ENCODE measurements at places on chromosomes 1 and 21.
A peak's percentile ranks its signal among the peaks of the same experiment; 100 is the strongest.

GRCh38 chr1:184567637-184568036 is 180.8 kb downstream of the C1orf21 start:
- no peak for DNase-seq

- DNase-seq: peak; percentile 93
These were observed 7.8 kb downstream of the KCNJ10 start for GRCh38 chr1:160062230-160062532.

DNA sequence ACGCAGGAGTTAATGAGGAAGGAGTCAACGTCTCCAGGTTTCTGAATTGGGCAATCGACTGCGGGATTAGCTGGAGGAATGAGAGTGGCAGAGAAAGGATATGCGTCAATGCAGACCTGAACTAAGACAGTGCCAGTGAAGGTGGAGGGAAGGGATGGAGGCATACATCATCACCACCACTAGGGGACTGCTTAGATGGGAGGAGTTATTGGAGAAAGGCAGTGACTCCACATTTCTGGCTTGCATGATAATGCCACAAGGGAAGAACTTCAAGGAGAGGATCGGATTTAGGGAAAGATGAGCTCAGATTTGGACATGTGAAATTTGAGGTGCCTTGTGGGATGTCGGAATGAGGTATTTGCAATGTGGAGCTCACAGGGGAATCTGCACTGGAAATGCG is 17.5 kb downstream of the VASH2 start:
- no peak for DNase-seq

DNA sequence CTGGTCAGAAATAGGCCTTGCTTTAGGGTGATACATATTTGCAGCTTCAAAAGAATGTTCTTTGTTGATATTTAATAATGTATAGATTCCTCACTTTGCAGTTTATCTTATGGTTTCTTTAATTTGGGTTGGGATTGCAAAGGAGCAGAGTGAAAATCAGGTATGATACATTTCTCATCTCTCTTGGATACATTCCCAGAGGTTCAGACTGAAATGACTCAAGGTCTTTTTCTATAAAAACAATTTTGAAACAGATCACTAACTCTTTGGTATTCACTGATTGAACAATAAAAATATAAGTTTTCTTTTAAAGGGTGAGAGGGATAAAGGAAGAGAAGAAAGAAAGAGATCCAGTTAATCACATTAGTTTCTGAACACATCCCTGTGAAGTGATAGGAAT is 606.5 kb upstream of the CAMK1G start:
- DNase-seq: no peak

- DNase-seq: no peak
These were observed 27.9 kb downstream of the MRPL37 start for GRCh38 chr1:54227891-54228310.

DNA sequence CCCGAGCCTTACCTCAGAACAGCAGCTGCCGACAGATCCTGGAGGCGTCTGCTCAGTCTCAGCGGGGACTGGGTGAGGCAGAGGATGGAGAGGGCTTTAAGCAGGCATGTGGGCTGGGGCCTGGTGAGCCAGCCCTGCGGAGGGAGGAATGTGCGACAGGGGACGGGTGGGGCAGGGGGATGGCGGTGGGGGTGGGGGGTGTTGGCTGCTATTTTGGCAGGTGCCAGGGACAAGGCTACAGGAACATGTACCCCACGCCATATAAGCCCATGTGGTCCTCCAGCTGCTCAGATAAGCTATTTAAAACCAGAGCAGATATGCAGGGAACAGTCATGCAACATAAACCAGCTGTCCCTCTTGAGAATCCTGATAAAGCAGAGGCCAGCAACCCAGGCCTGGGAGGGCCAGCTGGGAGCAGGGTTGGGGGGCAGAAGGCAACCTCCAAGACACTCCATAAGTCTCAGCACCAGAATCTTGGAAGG is at the start of gene TNNT2:
Gene TNNT2 (minus strand): TSS at position 70 of the 482 bp plus-strand sequence. CDS start 4,426 bp downstream, outside the sequence.
- peak; percentile 48 for DNase-seq

- no peak for DNase-seq
These were observed 14.3 kb upstream of the OLIG2 start for GRCh38 chr21:33011462-33011861.

GRCh38 chr1:226363801-226364513 is 43.9 kb downstream of the PARP1 start:
- DNase-seq: no peak

GRCh38 chr1:165795894-165796293 is 27.2 kb upstream of the TMCO1 start:
- no peak for DNase-seq

GRCh38 chr1:60227601-60228000 is 154.0 kb upstream of the C1orf87 start:
- DNase-seq: no peak

- DNase-seq: no peak
These were observed 96.9 kb downstream of the NEK7 start for GRCh38 chr1:198253668-198254067.

DNA sequence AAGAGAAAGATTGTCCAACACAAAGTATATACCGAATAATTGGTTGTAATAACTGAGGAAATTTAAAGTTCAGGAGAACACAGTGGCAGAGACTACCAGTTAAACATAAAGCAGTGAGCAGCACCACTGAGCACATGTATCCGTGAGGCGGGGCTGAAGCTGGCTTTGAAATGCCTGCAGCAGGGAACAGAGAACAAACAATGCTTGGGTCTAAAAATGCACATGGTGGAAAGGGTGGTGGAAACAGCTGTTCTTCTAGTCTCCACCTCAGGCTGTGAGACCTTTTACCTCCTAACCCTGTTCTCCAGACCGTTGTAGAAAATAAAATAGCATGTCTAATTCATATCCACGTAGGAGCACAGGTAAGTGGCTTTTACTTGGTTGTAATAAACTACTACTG is 7.7 kb upstream of the GNG4 start:
- no peak for DNase-seq

GRCh38 chr1:118960026-118960561 is 28.0 kb downstream of the TBX15 start:
- no peak for DNase-seq

DNA sequence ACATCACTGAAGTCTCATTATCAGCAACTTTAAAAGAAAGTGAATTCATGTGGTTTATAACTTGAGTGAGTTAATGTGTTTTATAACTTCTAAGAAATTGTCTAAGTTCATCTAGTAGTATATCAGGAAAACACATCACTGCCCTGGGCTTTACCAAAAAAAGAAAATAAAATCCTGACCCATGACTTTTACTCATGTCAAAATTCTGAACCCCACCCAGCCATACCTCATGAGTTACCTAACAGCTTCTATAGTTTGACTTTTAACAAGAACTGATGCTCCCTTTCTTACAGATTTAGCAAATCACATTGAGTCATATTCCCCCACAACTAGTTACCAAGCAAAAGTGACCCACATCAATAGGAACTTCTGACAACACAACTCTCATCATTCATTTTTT is 57.4 kb downstream of the ESRRG start:
- no peak for DNase-seq

GRCh38 chr1:232904566-232904965 is 45.8 kb upstream of the NTPCR start:
- no peak for DNase-seq

GRCh38 chr1:197342044-197342565 is 74.1 kb downstream of the CRB1 start:
- no peak for DNase-seq

GRCh38 chr1:59177756-59178155 is 119.1 kb upstream of the FGGY start:
- DNase-seq: no peak

- no peak for DNase-seq
These were observed 6.8 kb upstream of the SLC22A15 start for GRCh38 chr1:115969509-115969908.

DNA sequence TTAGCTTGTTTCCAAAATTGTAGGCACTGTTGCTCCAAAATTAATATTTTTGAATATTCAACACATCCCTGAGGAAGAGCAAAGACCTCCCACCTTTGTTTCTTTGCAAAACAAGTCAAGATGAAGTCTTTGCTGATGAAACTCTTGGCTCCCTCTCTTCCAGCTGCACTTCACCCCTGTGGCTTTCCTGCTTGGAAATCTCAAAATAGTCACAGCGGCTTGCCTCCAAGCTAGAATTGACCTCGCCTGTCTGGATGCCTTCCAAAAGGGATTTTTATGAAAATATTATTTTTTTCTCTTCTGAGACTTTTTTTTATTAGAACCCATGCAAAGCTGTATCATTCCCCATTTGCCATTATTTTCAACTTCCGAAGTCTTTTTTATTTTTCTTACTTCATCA is 71.1 kb upstream of the MROH9 start:
- DNase-seq: no peak

- DNase-seq: no peak
These were observed 8.8 kb upstream of the ETV3 start for GRCh38 chr1:157147037-157147436.

- DNase-seq: no peak
These were observed 21.4 kb downstream of the CITED4 start for GRCh38 chr1:40840526-40841323.

DNA sequence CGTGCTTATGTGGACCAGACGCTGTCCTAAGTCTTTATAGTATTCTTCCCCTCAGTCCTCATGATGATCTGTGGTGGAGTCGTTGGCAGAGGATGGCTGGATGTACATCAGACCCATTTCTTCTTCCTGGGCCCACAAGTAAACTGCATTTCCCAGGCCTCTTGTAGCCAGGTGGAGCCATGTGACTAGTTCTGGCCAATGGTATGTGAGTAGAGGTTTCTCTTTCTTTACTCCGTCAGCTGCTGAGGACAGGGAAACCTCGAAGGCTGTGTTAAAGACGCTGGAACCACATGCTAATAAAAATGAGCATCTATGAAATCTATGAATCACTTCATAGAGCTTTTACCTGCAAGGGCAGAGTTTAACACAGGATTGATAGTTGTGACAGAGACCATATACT is 18.7 kb upstream of the ZNF362 start:
- no peak for DNase-seq

GRCh38 chr1:39970274-39970673 is 15.3 kb downstream of the MFSD2A start:
- DNase-seq: no peak

DNA sequence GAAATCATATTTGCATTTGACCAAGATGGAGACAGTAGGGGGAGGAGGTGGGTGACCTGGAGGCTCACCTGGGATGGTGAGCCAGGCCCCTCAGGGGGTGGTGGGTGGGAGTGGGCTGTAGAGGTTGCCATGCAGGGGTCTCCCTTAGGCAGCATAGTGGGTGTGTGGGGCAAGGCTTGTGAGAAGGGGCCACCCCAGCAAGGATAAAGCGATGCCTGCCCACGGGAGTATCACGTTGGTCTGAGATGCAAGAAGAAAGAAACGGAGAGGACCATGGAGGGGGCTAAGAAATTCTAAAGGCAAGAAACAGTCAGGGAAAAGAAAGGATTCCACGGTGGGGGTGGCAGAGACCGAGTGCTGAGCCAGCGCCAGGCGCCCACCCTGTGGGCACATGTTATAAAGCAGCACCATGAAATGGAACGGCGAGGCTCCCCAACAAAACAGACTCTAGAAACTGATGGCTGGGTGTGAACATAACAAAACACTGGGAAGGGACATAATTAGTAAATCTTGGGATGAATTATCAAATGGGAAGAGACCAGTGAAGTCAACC is 11.7 kb upstream of the C2CD2 start:
- DNase-seq: no peak

DNA sequence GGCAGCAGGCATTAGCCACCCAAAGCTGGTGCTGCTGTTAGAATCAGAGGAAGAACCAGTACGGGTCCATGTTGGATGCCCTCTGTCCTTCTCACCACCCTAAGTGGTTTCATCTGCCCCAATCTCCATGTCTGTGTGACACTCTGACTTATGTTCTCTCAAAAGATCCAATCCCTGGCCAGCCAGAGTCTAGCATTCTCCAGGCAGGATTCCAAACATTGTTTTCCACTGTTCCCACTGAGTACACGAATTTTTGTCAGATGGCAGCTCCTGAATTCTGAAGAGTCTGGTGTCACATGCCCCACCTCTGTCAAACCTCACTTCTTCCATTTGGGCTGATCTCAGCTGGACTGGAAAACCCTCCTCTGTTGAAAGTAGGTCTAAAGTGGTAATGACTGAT is 166.0 kb downstream of the DISC1 start:
- no peak for DNase-seq

- DNase-seq: no peak
These were observed 155.4 kb downstream of the CLEC20A start for GRCh38 chr1:178341261-178341956.

DNA sequence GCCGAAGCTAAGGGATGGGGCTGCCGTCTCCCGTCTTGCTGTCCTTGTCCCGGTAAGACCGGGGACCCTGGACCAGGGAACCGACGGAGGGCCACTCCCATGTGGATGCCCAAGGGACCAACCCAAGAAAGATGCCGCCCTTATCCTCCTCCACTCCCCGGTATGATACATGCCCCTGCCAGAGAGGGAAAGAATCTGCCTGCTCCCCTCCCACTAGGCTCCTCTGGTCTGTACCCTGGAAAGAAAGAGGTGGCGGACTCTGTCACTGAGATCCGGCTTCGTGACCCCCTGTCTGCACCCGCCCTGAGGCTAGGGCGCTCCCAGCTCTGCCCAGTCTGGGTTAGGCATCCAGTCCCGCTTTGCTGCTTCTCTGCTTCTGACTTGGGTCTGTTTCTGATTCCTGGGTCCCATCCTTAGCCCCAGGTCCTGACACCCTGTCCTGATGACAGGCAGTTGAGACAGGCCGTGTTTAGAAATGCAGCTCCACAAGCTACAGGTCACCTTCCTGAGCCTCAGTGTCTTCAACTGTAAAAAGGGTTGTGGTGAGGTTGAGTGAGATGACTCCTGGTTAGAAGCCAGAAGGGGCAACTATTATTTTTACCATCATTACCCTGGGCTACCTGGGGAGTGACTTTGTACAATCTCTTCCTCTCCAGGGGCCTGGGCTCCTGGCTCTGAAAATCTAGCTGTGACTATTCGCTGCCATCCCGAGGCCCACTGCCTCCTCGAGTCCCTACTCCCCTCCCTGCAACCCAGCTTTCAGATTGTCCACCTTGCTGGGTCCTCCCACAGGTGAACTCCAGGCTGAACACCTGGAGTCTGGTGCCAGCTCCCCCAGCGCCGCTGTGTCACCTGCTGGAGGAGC is 3.7 kb downstream of the MATN1 start:
- peak; percentile 90 for DNase-seq

- DNase-seq: no peak
These were observed 130.3 kb downstream of the FGGY start for GRCh38 chr1:59427155-59427554.

DNA sequence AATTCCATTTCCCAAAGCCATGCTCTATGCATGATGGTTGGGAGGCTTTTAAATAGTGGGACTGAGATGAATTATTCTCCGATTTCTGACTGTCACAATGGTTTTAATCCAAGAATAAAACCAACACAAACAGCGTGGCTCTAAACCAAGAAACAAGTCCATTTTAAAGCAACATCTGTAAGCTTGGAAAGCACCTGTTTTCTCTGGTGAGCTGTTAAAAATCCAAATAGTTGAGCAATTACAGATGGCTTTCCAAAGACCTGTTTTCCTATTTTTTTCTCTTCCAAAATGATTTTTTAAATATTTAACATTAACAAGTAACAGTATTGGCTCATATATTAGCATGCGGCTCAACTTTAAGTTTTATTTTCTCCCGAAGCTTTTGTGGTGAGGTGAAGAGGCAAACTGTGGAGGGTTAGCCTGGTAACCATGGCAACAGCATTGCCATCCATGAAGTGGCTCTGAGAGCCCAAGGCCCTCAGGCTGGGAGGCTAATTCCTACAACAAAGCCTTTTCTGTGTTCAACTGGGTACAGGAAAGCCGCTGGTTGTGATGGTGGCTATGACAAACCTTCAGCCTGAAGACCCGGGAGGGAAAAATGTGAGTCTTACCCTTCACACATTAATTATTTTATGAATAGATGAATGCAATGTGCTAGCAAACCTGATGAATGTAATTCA is 56.7 kb upstream of the B3GALT5 start:
- no peak for DNase-seq

GRCh38 chr1:32702599-32703478 is at the start of gene SYNC:
Gene SYNC (minus strand): TSS chr1:32702770. CDS start chr1:32702660, 110 bp downstream.
- DNase-seq: no peak

Measured in dorsolateral prefrontal cortex (tissue), 122 donors.